ENCODE measurements at places on chromosomes 7 and 10.

- no peak for DNase-seq
These were observed 173.8 kb upstream of the PLXNA4 start for GRCh38 chr7:132750096-132750495.

GRCh38 chr10:22821501-22821900 lies 106.4 kb upstream of the ARMC3 start:
- no peak for DNase-seq

DNA sequence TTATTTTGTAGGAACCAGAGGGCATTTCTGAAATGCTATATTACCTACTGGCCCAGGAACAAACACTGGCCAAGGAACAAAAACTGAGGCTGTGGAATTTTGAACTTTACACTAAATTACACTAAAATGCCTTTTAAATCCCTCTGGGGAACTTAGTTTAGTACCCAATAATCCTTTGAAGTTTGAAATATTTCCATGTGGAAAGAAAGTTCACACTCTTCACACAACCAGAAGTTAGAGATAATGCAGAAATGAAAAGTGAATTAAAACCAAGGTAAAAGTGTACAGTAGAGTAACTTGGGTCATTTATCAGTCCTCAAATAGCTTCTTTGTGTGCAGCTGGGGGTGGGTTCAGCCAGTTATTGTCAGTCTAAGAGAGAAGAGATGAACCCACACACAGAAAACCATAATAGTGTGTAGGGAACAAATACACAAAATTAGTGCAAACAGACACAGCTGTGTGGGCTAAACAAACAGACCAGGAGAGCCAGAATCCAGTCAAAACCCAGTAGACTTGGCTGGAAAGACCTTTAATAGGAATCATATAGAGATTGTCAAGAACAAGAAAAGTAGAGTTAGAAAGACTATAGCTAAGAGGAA lies 46.5 kb upstream of the DGKI start:
- no peak for DNase-seq

- DNase-seq: no peak
These were observed 299.0 kb upstream of the MBL2 start for GRCh38 chr10:53071505-53072125.

- DNase-seq: no peak
These were observed 14.8 kb downstream of the MBL2 start for GRCh38 chr10:52757773-52758172.

DNA sequence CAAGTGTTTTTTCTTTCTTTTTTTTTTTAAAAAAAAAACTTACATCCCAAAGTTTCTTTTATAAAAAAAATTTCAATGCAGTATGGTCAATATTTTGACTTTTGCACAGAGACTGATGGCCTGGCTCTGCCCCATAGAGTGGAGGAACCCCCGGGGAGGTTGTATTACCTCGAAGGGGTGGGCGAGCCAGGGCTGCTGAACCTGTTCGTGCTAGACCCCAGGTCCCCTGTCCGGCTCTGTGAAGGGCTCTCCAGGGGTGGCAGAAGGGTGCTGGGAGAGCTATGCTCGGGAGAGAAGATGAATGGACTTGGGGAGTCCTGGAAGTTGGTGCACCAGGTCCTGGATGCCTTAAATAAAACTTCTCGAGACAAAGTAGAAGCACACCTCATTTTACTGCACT lies 446.4 kb upstream of the KLF6 start:
- no peak for DNase-seq

- DNase-seq: no peak
These were observed 6.8 kb downstream of the ELMO1 start for GRCh38 chr7:37441816-37442215.

DNA sequence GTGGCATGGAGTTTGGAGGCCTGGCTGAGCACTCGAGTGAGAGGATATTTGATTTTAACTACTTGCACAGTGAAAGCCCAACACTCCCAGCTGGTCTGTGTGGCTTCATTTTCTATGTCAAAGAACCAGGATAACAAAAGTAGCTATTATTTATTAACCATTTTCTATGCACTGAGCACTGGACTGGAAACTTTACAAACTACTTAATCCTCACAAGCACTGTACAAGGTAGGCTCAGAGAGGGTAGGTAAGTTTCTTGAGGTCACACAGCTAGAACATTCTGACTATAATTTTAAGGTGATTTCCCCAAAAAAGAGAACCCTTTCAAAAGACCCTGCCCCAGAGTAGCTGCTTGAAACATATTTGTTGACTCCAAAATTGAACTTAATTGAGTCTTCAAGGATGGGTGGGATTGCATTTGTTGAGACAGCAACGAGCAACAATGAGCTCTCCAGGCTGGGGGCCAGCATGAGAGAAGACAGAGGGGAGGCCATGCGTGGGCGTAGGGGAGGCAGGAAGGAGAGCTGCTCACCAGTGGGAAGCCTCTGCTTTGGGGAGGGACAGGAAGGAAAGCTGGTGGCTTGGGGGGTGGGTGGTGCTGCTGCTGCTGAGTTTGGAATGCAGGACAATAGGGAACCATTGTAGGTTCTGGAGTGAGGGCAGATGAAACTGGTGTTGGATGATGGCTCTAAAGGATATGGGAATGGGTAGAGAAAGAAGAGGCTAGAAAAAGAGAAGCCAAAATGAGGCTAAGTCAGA lies 31.5 kb downstream of the FAM241B start:
- no peak for DNase-seq

DNA sequence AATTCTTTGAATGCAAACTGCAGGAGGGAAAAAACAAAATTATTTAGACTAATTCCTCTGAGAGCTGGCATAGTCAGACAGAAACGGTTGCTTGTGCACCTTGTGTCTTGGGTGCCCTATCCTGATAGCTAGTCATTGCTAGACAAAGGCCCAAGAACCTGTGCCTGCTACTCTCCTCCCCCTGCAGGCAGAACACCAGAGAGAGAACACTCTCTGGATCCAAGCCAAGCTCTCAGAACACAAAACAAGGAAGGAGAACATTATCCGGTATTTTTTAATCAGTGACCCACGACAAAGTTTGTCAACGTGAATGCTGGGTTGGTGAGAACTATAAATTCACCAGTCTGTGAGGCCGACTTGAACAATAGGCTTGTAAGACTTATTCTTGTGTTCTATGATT lies 18.8 kb upstream of the PPP1R9A start:
- no peak for DNase-seq
